ENCODE measurements at places on chromosomes 12 and 14.

GRCh38 chr12:5031958-5032357, 11.7 kb upstream of the KCNA5 start:
- no peak for DNase-seq

DNA sequence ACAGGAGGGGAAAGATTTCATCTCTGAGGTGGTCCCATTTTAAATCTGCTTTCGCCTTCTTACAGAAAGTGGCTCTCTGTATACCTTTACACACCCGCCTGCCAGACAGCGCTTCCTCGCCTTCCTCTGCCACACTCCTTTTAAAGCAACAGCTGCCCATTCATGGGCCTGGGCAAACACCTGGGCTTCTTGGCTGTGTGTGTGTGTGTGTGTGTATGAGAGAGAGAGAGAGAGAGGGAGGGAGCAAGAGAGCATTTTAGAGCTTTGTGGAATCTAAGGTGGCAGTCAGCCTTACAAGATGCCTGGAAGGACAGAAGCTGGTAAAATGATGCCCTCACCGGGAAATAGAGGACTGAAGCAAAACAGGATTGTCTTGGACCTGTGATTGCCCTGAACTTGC, 20.0 kb downstream of the PTHLH start:
- no peak for DNase-seq

- DNase-seq: no peak
Observed at GRCh38 chr12:54135621-54136350, 53.0 kb downstream of the SMUG1 start.

DNA sequence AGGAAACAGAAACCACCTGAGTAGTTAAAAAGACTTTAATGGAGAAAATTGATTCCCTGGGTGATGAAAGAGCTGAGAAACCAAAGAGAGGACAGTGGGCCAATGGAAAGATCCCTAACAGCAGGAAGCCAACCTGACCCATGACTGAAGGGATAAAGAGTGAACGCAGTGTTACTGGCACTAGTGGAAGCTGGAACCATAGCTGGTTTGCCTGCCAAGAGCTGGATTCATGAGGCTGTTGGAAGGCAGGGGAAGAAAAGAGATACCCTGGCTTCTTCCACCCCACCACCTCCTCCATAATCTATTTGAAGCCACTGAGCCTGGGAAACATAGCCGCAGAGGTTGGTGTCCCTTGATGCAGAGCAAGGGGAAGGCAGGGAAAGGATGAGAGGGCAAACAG, 125.5 kb upstream of the PRKD1 start:
- no peak for DNase-seq

DNA sequence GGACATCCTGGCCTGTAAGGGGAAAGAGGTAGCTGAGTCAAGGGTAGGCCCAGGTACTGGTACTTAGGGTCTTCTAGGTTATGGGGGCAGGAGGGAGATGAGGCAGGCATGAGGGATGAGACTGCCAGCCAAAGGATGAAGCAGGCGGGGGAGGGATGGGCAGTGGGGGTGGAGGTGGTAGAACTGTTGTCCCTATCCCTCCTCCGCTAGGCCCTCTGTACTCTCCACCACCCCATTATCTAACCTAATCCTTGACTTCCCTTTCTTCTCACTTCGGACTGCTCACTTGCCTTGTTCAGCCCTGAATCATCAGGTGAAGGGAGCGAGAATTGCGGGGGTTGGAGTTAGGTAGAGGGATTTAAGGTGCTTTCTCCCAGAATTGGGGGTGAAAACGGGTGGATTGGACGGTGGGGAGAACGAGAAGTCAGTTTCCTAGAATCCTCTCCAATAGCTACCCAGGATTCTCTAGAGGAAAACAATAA, 562 bp downstream of the PAN2 start:
- no peak for DNase-seq

DNA sequence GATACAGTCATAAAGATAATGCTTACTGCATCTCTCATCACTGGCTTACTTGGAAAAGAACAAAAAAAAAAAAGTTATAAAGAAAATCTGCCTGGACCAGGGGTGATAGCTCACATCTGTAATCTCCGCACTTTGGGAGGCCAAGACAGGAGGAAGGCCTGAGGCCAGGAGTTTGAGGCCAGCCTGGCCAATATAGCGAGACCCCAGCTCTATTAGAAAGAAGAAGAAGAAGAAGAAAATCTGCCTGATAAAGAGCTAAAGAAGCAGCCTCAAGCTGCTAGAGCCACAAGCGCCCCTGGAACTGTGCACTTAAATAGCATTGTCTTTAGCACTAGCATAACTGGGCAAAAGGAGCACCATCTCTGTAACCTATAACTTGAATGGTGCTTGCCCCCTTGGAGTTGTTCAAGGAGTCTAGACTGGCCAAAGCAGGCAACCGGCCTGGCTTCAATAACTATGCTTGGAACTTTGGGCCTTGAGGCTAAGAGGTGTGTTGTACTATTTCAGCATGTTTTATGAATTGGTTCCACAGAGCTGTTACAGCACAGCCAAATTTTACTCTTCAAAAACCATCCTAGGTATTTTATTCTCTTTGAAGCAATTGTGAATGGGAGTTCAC, 53.2 kb downstream of the SINHCAF start:
- no peak for DNase-seq

DNA sequence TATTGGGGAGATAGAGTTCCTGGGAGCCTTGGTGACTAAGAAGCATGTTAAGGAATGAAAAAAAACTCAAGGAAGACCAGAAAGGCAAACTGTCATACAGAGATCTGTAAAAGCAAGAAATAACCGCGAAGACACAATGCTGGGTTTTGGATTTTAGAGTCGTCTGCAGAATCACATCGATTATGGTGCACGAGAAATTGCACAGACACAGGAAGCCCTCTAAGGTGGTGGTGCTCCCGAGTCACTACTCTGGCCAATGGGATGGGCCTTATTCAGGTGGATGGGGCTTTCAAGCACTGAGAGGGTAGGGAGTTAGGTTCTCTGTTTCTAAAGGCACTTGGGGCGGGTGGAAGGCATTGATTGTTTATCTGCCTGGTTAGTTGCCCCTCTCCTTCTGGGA, 10.3 kb upstream of the FLVCR2 start:
- DNase-seq: no peak

DNA sequence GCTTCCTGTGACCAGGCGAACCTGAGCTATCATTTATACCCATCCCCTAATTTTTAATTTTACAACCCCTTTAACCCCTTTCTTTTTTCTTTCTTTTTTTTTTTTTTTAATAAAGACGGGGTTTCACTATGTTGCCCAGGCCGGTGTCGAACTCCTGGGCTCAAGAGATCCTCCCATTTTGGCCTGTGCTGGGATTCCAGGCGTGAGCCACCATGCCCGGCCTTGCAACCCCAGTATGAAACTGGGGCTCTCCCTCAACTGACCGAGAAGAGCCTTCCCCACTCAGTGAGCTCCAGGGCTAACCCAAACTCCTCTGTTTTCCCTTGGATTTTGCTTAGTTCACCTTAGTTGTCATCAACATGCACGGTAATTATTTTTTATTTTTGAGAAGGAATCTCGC, 992 bp downstream of the CPSF2 start:
- DNase-seq: no peak

DNA sequence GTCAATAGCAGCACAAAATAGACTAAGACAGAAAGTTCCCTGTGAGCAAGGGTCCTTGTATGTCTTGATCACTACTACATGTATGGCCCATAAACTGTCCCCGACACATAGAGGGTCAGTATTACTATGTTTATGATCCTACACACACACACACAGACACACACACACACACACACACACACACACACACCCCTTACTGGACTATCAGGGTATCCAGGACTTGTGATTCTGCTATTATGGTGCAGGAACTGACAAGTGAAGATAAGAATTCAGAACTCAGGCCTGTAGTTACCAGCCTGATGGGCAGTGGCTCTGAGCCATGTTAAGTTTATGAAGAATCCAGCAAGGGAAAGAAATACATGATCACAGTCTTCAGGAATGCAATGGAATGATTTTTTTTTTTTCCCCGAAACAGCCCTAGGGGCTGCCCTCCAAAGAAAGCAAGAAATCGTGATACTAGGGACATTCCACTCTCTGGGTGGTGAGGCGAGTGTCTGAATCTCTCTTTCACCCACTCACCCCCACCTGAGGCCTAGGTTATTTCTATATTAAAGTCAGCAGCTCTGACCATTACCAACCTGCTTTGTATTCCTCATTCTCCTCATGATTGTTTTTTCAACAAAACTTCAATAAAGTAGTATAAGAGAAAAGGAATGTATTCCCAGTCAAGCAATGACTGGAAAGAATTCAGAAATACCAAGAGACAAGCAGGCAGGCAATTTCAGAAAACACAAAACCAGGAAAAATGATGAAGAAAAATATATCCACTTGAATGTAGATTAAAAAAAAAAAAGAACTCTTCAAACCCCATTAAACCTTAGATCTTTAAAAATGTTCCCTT, 105.8 kb downstream of the AVPR1A start:
- DNase-seq: no peak

DNA sequence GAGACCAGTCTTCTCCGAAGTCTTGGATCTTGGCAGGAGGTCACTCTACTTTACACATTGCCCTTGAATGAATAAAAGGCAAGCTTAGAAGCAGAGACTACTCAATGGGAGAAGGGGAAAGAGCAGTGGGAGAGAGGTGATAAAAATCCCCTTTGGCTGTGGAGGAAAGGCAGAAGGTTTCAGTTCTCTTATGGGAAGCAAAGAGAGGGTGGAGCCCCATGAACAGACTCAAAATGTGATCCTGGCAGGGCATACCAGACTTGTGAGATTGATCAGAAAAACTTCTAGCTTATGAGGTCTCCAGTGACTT, 49.6 kb upstream of the HECTD1 start:
- no peak for DNase-seq

GRCh38 chr14:102930753-102931579, 8.5 kb downstream of the AMN start:
- no peak for DNase-seq

GRCh38 chr12:1250641-1251040, 259.6 kb downstream of the ERC1 start:
- no peak for DNase-seq

DNA sequence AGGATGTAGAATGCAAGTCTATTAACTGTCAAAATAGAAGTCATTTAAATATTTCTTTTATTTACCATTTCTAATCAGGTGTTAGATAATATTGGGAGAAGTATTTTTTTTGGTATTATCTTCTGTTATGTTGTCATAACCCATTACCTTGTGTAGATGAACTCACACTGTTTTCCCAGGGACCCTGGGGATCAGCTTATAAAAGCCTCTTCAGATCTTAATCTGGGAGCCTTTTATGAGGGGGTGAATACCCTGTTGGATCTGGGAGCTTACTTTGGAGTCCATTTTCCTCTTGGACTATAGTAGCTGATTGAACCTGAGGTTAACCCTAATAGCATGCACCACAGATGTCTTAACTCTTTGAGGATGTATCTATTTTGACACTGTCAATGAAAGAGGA, 176.3 kb upstream of the ATP2B1 start:
- no peak for DNase-seq

GRCh38 chr12:133235401-133236112, at the start of gene ANHX:
ANHX (minus strand) TSS chr12:133235877; CDS start chr12:133234356, 1,521 bp downstream.
- no peak for DNase-seq

- no peak for DNase-seq
Observed at GRCh38 chr14:81302638-81303037, 81.9 kb upstream of the GTF2A1 start.

All from activated CD4-positive, alpha-beta T cell treated with anti-CD3 and anti-CD28 coated beads for 4 hours (primary cell).